Pancreas (tissue), 10 donors: ENCODE measurements at places on chromosomes 16 and 17. TPM values are rescaled to one million over a fixed set of nuclear protein-coding genes. Genes with fewer than 3 reads are reported as not detected.
A peak's percentile ranks its signal among the peaks of the same experiment; 100 is the strongest.

- no peaks in the 10 kb centered on the region for H3K27me3 ChIP-seq
- H3K27ac ChIP-seq, result no peak overlapping the region
- H3K4me1 ChIP-seq, result peaks cover 8% of the 10 kb centered on the region
- DNase-seq, result no peak
- no peaks in the 10 kb centered on the region for H3K36me3 ChIP-seq
These were observed 10.8 kb downstream of the ODAD4 start for GRCh38 chr17:41941168-41941567.

Gene MARCHF10
- total RNA-seq, result 0.20 TPM

DNA sequence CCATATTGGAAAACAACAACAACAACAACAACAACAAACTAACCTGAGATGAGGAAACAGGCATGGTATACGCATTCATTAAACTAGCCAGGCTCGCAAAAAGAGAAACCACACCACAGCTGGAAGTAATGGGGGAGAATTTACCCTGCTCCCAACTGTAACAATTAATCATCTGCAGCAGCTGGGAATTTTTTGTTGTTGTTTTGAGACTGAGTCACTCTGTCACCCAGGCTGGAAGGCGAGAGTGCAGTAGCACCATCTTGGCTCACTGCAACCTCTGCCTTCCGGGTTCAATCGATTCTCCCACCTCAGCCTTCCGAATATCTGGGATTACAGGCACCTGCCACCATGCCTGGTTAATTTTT lies 16.3 kb downstream of the PRPSAP1 start:
- H3K4me1 ChIP-seq, result no peaks in the 10 kb centered on the region
- no peak overlapping the region for H3K4me3 ChIP-seq
- no peaks in the 10 kb centered on the region for H3K27me3 ChIP-seq
- no peak overlapping the region for H3K27ac ChIP-seq
- DNase-seq, result no peak

Gene FA2H
- 2.8 TPM for total RNA-seq

GRCh38 chr17:8143581-8144400 lies 8.4 kb downstream of the PER1 start:
- H3K4me1 ChIP-seq, result no peaks in the 10 kb centered on the region
- H3K36me3 ChIP-seq, result peaks cover 10% of the 10 kb centered on the region
- H3K27me3 ChIP-seq, result no peaks in the 10 kb centered on the region
- H3K4me3 ChIP-seq, result no peak overlapping the region

Gene KIF19
- total RNA-seq, result 0.47 TPM

DNA sequence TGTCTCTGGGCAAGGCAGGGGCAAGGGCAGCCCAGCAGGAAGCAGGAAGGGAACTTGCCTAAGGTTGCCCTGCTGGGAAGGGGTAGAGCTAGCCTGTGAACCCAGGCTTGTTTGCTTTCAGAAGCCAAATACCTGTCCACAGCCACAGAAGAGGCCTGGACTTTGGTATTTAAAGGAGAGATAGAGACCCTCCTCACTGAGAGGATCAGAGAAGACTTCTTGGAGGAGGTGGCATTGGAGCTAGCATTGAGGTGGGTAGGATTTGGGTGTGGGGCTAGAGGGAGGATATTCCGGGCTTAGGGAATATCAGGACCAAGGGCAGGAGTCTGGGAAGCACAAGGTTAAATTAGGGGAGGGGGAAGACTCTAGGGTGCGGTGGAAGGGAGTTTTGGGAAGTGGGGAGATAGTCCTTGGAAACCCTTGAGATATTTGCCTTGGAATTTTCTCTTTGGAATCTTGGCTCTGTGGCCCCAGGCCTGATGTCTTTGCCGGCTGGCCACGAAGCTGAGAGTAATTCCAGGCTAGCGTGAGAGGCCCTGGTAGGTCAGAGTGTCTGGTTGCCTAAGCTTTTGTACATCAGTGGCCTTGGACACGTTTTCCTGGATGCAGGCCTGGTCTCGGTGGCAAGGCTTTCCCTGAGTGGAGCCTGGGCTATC lies 13.1 kb upstream of the ETV4 start:
- H3K4me1 ChIP-seq, result no peaks in the 10 kb centered on the region
- H3K27me3 ChIP-seq, result no peaks in the 10 kb centered on the region
- H3K27ac ChIP-seq, result no peak overlapping the region
- no peaks in the 10 kb centered on the region for H3K36me3 ChIP-seq
- DNase-seq, result no peak
- no peak overlapping the region for H3K4me3 ChIP-seq

Gene DBF4B
- total RNA-seq, result 1.0 TPM

Gene CSH2
- not detected for total RNA-seq

DNA sequence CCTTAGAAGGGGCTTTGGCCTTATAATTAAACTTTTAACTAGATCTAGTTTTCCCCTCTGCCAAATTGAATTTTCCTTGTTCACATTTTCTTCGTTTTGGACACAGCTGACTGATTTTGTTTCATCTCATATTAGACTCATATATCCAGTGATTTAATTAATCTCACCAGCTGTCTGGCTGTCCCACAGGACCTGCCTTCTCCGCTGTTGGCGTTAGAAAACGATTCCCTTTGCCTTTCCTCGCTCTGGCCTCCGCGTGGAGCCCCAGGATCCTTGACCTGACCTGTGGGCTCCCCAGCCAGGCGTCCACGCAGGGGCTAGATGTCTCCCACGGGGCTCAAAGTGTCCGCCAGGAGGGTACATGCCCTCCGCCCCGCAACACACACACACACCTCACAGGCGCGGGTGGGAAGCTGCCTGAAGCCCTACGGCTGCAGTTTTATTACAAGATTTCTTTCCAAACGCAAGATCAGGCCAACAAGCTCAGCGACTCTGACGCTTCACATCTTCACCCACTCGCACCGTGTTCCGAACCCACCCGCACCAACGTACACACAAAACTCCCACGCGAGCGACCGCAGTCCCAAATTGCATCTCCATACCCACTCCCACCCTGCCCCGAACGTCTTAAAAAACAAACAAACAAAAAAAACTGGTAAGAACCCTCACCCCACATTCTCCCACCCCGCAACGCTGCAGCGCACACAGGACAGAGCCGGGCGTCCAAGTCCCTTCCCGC lies 1.1 kb downstream of the RPRML start:
- H3K36me3 ChIP-seq, result no peaks in the 10 kb centered on the region
- no peak overlapping the region for H3K27ac ChIP-seq
- H3K4me1 ChIP-seq, result no peaks in the 10 kb centered on the region
- no peaks in the 10 kb centered on the region for H3K27me3 ChIP-seq
- H3K4me3 ChIP-seq, result peak overlapping the region; percentile 66
- no peak for DNase-seq

DNA sequence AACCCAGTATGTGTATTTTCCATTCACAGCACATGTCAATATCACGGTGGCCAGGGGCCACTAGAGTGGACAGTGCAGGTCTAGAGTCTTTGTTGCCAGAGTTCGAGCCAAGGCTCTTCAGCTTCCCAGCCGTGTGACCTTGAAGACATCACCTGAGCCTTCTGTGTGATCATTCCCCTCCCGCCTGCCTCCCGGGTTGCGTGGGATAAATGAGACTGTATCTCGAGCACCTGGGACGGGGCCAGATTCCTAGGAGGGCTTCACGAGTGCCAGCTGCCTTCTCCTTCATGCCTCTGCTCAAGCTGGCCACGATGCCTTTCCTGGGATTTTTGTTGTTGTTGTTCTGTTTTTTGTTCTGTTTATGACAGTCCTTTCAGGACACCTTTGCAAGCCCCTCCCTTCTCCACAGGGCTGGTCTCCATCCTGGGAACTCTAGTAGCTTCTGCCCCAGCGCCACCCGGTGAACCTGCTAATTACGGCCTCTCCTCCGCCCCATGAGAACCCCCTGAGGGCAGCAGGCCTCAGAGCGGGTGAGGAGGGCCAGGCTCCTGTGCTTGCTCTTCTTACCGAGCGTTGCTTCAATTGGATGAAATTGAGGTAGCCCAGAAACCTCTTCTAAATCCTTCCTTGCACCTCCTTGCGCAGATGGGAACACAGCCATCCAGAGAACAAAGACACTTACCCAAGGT lies 3.9 kb downstream of the SPNS2 start:
- no peak overlapping the region for H3K27ac ChIP-seq
- H3K4me1 ChIP-seq, result peaks cover 7% of the 10 kb centered on the region
- H3K36me3 ChIP-seq, result no peaks in the 10 kb centered on the region
- no peak for DNase-seq
- H3K4me3 ChIP-seq, result no peak overlapping the region

- H3K4me1 ChIP-seq, result peaks cover 6% of the 10 kb centered on the region
- peak overlapping the region; percentile 64 for H3K4me3 ChIP-seq
- no peaks in the 10 kb centered on the region for H3K36me3 ChIP-seq
- DNase-seq, result no peak
- H3K27me3 ChIP-seq, result no peaks in the 10 kb centered on the region
- H3K27ac ChIP-seq, result peak overlapping the region; percentile 65
These were observed 968 bp downstream of the CEP112 start for GRCh38 chr17:66190738-66191592.

Gene TLCD2
- total RNA-seq, result 1.4 TPM

- DNase-seq, result no peak
- peaks cover 4% of the 10 kb centered on the region for H3K4me1 ChIP-seq
- H3K27ac ChIP-seq, result peak overlapping the region; percentile 57
- H3K27me3 ChIP-seq, result no peaks in the 10 kb centered on the region
These were observed 297 bp upstream of the SLFN13 start for GRCh38 chr17:35448899-35449227.

GRCh38 chr16:81445143-81445961 lies 744 bp downstream of the CMIP start:
- H3K4me1 ChIP-seq, result peaks cover 23% of the 10 kb centered on the region
- no peaks in the 10 kb centered on the region for H3K27me3 ChIP-seq
- DNase-seq, result peak; percentile 59
- peak overlapping the region; percentile 58 for H3K27ac ChIP-seq
- H3K4me3 ChIP-seq, result peak overlapping the region; percentile 82

DNA sequence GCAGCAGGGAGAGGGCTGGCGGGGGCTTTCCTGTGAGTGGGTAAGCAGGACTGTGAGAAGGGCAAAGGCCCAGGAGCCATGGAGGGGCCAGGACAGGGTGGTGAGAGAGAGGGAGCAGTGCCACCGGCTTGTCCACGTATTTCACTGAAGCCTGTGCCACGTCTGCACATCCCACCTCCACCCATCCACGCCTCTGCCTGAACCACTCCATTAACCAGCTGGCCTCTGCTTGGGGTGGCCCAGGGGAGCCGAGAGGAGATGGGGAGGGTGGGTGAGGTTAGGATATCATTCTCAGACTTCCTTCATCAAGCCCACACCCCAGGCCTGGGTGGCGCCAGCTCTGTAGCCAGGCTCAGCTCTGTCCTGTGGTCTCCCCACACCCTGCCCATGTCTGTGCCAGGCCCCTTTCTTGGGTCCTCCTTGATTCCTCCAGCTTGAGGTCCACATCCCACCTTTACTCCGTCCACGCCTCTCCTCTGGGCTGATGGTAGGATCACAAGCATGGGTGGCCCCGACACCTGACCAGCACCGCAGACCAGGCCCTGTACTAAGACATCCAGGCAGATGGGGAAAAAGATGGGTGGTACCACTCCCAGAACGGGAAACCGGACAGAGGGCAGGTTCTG lies 3.2 kb upstream of the FN3K start:
- no peaks in the 10 kb centered on the region for H3K36me3 ChIP-seq
- peaks cover 5% of the 10 kb centered on the region for H3K4me1 ChIP-seq
- DNase-seq, result no peak
- no peaks in the 10 kb centered on the region for H3K27me3 ChIP-seq

Gene KRT34
- total RNA-seq, result not detected
